ENCODE measurements at places on chromosomes 3 and 15. TPM values are rescaled to one million over a fixed set of nuclear protein-coding genes. Genes with fewer than 3 reads are reported as not detected.

The MITF gene
- 11.7 TPM for total RNA-seq

The HTR3E gene
- not detected for total RNA-seq

DNA sequence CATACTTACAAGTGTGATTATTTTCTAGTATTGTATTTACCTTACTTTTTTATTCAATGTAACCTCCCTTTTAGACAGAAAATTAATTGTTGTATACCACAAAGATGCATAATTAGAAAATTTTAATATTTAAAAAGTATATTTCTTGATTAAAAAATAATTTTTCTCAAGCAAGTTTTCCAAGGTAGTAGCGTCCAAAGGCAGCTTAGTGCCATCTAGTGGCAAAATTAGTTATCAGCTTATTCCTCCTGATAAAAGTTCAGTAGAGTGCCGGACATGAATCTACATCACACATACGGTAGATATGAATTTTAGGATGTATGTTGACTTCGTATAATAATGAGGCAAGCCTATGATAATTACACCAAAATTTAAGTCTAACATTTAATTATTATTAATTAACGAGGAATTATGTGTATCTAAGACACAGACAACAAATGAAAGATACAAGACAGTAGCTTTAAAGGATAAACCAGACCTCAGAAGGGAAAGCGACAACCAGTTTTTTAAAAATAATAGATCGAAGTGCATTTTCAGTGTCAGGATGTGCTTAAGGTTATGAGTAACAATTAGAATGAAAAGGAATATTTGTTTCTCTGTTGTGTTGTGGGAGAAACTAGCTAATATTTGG is 405.9 kb downstream of the ROBO1 start:
- no peak overlapping the region for H3K27ac ChIP-seq
- no peaks in the 10 kb centered on the region for H3K36me3 ChIP-seq
- no peaks in the 10 kb centered on the region for H3K4me1 ChIP-seq
- H3K4me3 ChIP-seq, result no peak overlapping the region

- H3K4me3 ChIP-seq, result no peak overlapping the region
- no peaks in the 10 kb centered on the region for H3K4me1 ChIP-seq
- peaks cover 12% of the 10 kb centered on the region for H3K36me3 ChIP-seq
- DNase-seq, result no peak
Observed at GRCh38 chr3:130659911-130660310, 86.7 kb downstream of the PIK3R4 start.

GRCh38 chr15:101129851-101130380 is 121.9 kb downstream of the CHSY1 start:
- DNase-seq, result no peak
- no peaks in the 10 kb centered on the region for H3K36me3 ChIP-seq
- peaks cover 26% of the 10 kb centered on the region for H3K4me1 ChIP-seq
- H3K27ac ChIP-seq, result no peak overlapping the region
- H3K27me3 ChIP-seq, result no peaks in the 10 kb centered on the region
- H3K4me3 ChIP-seq, result no peak overlapping the region

DNA sequence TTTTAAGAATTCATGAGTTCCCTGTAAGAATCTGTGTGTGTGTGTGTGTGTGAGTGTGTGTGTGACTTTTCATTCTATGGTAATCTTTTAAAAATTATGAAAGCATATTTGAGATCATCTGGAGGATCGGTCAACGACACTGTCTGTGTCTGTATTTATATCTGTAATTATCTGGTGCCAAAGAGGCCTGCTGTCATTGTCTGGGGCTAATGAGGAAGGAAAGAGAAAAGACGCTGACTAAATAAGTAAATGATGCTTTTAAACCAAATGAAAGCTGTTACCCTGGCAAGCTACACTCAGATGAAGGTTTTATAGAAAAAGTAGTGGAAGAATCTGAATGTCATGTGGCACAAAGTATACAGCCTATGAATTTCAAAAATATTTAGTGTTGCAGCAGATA is 439.8 kb downstream of the RBMS3 start:
- no peak overlapping the region for H3K4me3 ChIP-seq
- H3K27me3 ChIP-seq, result no peaks in the 10 kb centered on the region
- no peak overlapping the region for H3K27ac ChIP-seq
- H3K36me3 ChIP-seq, result no peaks in the 10 kb centered on the region
- no peaks in the 10 kb centered on the region for H3K4me1 ChIP-seq

Data from spinal cord (tissue), 10 donors.